ENCODE measurements at places on chromosomes 7 and 10.

DNA sequence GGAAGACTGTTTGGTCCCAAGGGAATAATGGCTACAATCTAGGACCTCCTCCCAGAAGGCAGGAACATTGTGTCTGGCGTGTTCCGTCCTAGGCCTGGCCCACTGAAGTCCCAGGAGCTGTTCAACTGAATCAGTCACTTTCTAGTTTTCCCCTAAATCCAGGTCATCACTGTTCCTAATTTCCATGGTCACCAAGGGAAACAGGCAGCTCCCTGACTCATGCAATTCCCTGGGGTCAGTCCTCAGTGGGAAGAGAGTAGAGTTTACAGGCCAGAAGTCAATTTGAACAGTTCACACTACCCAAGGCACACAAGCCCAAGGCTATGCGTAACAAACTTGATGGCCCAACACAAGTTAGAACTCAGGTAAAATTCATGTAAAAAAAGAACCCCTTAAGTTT lies 44.0 kb downstream of the CREB3L2 start:
- no peak for ATAC-seq

GRCh38 chr7:77657427-77658224 lies 38.6 kb upstream of the RSBN1L start:
- no peak for ATAC-seq

DNA sequence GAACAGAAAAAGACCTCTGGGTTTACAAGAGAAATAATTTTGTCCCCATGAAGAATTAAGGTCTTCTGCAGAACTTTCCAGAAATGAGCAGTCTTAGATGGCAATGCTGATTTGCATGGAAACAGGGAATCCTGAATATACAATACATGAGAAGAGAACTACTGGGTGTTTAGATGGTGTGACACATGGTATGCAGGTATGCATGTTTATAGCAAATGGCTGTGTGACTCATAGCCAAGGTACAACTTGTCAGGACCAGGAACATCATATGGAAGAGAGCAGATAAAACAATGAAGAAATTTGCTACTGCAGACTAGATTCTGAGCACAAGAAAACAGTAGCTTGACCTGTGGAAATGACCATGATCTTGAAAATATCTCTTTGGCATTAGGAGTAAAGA lies 907.8 kb downstream of the GATA3 start:
- ATAC-seq = no peak

DNA sequence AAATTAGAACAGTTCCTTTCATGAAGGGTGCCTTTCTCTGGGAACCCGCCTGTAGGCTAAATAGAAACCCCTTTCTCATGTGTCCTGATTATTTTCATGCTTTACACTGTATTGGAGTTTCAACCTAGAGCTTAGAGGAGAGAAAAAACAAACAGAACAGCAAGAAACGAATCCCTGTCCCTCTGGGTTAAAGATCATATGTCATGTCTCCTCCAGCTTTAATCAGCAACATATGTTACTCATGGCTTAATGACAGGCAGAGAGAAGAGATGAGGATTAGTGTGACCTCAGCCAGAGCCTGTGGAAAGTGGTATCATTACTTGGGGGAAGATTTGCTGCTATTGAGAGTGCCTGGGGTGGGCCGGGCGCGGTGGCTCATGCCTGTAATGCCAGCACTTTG lies 32.1 kb downstream of the CRCP start:
- ATAC-seq = no peak

DNA sequence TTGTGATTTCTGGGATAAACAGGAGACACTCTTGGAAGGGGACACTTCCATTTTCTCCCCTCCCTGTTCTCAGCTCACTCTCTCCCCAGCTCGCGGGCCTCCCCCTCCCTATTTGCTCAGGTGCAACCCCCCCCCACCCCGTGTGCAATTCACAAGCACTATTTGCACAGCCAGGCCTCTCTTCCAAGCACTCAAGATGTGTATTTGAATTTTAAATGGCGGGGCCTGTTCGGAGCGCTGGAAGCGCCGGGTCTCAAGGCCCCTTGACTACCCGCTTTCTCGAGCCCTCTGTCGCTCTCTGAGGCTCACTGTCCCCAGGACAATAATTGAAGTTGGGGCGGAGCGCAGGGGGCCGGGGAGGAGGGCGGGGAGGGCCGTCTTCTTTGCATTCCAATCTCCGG lies 7.8 kb downstream of the SHH start:
- no peak for ATAC-seq

- no peak for ATAC-seq
These were observed 62.9 kb upstream of the FAM133B start for GRCh38 chr7:92653136-92653535.

GRCh38 chr10:78981257-78981969 lies 87.4 kb upstream of the ZMIZ1 start:
- ATAC-seq = peak; percentile 54

DNA sequence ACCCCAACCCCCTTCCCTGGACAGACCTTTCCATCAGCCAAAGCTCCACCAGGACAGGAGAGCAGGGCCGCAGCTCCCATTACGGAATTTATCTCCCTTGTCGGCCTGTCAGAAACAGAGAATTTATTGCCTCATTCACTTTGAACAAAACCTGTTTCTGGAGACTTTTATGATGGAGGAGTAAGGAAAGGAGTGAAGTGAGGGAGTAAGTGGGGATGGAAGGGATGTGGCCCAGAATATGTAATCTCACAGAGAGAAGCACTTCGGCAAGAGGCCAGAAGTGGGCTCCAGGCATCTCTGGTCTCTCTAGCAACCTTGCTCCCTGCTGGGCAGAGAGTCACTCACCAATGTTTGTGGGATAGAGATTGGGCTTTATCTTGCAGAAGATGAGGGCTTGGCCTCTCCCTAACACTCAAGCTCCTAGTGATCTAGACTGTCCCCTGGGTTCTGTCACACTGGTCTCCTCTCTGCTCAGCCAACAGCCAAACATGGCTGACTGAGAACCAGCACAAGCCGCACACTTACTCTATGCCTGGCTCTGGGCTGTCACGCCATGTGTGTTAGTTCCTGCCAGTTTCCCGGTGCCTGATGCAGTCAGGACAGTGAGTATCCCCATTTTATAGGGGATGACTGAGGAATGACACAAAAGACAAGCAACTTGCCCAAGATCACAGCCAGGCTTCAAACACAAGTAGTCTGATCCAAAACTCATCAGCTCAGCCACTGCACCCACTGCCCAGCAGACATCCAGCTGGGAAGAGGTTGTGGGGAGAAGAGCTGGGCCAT lies 149.4 kb upstream of the ZMIZ1 start:
- ATAC-seq = no peak

DNA sequence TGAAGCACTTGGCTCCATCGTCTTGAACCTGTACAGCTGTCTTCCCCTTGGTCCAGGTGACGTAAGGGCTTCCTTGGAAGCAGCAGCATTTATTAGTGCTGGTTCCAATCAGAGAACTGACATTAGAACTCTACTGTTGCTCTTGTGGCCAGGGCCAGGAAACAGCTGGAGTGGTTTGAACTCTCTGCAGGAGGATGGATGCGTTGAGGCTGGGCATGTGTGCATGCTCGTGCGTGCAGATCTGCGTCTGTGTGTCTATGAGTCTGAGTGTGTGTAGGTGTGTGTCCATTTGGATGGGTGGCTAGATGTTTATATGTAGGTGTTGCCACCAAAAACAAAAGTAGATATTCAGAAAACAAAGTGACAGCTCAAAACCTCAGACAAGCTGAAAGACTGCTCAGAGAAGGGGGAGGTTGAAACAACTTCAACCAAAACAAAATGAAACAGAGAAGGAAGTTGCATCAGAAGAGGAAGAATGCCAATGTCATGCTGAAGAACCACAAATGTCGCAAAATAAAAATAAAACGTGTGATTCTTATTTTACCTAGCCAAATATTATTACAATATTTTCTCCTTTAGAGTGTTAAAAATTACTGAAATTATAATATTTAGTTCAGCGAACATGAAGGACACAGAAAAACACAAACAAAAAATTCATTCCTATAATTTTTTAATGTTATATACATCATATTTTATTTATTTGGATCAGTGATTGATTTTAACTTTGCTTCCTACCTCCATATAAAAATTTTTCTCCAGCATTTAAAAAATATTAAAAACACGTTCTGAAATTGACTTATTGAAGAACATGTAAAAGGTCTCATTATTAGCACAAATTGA lies 96.1 kb upstream of the MKLN1 start:
- ATAC-seq = peak; percentile 77

GRCh38 chr7:158468181-158468580 lies 119.4 kb downstream of the PTPRN2 start:
- no peak for ATAC-seq

GRCh38 chr10:12945690-12946359 lies 55.7 kb downstream of the CCDC3 start:
- ATAC-seq = no peak

- ATAC-seq = no peak
These were observed 246.9 kb upstream of the GLI3 start for GRCh38 chr7:42483886-42484285.

- no peak for ATAC-seq
These were observed 650.3 kb upstream of the GALNT17 start for GRCh38 chr7:70481570-70482123.

GRCh38 chr7:100802951-100803350 lies 24.4 kb downstream of the EPHB4 start:
- ATAC-seq = no peak

DNA sequence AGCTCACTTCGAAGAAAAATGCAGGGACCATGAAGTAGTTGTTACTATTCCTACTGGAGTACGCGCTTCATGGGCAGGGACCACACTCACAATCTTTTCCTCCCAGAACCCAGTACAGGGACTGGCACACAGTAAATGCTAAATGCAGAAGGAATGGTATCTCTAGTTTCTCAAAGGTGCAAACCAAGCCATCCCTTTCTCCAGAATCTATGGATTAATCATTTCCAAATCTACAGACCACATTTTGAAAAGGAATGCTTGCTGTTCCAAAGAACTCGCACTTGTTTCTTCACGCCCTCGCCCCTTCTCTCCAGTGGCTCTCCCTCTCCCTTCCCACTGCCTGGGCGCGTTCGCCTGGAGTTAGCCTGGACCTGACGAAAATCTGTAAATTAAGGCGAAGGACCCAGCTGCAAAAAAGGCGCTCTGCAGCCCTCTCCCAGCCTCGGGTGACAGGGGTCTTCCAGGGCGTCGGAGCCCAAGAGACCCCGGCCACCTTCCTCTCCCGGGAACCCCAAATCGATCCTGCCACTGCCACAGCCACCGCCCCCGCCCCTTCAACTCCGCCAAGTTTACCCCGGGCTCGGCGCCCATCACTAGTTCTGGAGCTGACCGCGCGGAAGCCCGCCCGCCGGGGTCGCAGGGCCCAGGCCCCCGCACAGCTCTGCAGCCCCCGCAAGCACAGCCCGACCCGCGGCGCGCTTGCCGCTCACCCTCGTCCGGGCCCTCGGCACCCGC lies 527 bp downstream of the PDIA4 start:
- no peak for ATAC-seq

GRCh38 chr10:75283671-75284470 lies 48.1 kb upstream of the COMTD1 start:
- ATAC-seq = no peak

- no peak for ATAC-seq
These were observed 100.6 kb upstream of the ELMO1 start for GRCh38 chr7:37549076-37549931.

DNA sequence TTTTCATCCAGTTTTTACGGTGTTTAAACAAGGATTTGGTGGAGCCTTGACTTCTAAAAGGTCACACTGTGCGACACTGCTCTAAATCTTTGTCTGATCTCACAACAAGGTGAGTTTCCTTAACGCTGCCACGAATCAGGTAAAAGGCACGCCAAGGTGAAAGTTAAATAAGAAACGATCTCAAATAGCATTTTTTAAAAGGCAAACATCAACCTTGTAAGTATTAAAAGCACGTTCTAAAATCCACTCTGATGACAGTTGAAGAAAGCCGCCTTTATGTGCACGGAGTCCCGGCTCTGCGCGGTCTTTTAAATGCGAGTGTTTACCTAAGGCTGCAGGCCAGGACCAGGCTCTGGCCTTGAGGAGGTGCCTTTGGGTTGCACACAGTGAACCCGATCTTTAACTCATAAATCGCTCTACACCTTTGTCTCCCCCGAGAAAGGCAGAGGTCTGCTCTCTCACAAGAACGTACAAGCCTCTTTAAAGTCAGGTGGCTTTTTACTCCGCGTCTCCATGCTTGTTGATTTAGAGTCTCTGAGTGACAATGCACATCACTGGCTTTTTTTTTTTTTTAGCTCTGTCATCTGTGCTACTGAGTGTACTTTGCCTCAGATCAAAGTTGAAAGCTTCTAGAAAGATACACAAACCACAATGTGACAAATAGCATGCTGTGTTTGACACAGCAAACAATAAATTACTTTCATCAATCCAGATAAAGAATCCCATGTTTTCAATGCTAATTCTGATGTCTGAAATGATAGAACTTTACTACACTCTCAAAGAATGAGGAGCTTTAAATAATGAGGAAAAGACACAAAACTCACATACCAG lies 25.9 kb upstream of the RNF32 start:
- no peak for ATAC-seq

DNA sequence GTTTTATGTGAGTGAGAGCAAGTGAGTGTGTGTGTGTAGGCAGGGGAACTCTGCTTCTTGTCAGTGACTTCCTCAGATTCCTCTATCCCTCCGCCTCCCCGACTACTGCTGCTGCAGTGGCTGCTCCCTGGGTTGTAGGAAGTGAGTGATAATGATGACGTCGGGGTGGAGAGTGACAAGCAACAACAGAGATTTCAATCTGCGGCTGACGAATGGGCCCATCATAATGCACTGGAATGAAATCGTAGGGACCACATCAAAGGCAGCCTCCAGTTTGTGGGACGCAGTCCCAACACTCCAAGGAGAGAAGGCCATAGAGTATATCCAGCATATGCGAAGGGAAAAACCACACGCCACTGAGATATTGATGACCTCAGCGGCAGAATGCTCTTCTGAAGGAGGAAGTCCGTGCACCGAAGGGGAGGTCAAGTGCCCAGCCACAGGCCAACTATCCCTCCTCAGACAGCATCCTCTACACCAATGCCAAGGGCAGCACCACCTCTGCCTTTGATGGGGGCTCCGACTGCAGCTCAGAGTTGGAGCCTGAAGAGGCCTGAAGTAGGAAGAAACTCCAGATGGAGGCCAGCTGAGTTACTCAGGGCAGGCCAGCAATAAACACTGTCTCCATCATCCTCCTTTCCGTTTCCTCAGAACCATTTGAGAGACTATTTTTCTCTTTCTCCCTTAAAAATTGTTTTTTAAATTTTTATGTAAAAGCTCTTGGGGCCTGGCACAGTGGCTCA lies 11.3 kb upstream of the STMP1 start:
- ATAC-seq = no peak

- ATAC-seq = peak; percentile 8
These were observed 111.9 kb upstream of the RHEB start for GRCh38 chr7:151631570-151631952.

All from activated CD4-positive, CD25-positive, alpha-beta regulatory T cell treated with anti-CD3 and anti-CD28 coated beads, Interleukin-2, amount 50 U/mL, for 24 hours (primary cell).